ENCODE measurements at places on chromosomes 11 and 22.
A peak's percentile ranks its signal among the peaks of the same experiment; 100 is the strongest.

GRCh38 chr11:57514538-57515331 is 767 bp downstream of the SLC43A1 start:
- no peak for DNase-seq
- no peak overlapping the region for H3K27ac ChIP-seq
- H3K27me3 ChIP-seq: no peaks in the 10 kb centered on the region
- no peaks in the 10 kb centered on the region for H3K36me3 ChIP-seq
- H3K4me1 ChIP-seq: peaks cover 9% of the 10 kb centered on the region

- DNase-seq: no peak
- no peak overlapping the region for H3K4me3 ChIP-seq
- no peak overlapping the region for H3K27ac ChIP-seq
- no peaks in the 10 kb centered on the region for H3K36me3 ChIP-seq
- H3K4me1 ChIP-seq: peaks cover 8% of the 10 kb centered on the region
Measured at GRCh38 chr11:69386594-69387408, 92.8 kb downstream of the MYEOV start.

GRCh38 chr11:75891947-75892739 is 77.1 kb downstream of the UVRAG start:
- H3K36me3 ChIP-seq: peaks cover 17% of the 10 kb centered on the region
- H3K27ac ChIP-seq: no peak overlapping the region
- no peak for DNase-seq
- peaks cover 5% of the 10 kb centered on the region for H3K4me1 ChIP-seq
- H3K4me3 ChIP-seq: no peak overlapping the region
- no peaks in the 10 kb centered on the region for H3K27me3 ChIP-seq

GRCh38 chr11:126082251-126083109 is 19.8 kb upstream of the CDON start:
- peaks cover 2% of the 10 kb centered on the region for H3K27me3 ChIP-seq
- no peaks in the 10 kb centered on the region for H3K36me3 ChIP-seq
- no peak for DNase-seq
- no peaks in the 10 kb centered on the region for H3K4me1 ChIP-seq

- H3K4me1 ChIP-seq: peaks cover 4% of the 10 kb centered on the region
- H3K27me3 ChIP-seq: no peaks in the 10 kb centered on the region
- H3K27ac ChIP-seq: no peak overlapping the region
- no peak for DNase-seq
- H3K4me3 ChIP-seq: no peak overlapping the region
Measured at GRCh38 chr11:3088806-3089205, 31.6 kb upstream of the CARS1 start.

DNA sequence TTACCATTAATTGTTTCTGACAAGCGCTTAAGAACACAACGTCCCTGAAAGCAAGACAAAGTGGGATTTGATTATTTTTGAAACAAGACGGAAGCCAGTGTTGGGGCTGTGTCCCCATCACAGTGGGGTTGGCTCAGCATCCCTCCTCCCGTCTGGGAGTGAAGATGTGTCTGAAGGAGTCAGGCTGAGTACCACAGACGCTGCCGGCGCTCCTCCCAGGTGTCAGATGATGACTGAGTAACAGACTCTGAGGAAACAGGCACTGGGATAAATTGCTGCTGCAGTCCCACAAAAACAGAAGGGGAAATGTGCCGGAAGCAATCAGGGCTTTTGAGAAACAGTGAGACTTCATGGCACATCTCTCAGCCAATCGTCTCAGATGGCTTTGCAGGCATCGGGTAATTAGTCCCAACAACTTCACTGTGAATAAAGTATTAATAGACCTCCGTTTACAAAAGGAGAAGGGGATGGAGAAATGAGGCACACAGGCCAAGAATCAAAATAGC is 266.7 kb downstream of the OPCML start:
- no peak overlapping the region for H3K27ac ChIP-seq
- no peak overlapping the region for H3K4me3 ChIP-seq
- DNase-seq: no peak

DNA sequence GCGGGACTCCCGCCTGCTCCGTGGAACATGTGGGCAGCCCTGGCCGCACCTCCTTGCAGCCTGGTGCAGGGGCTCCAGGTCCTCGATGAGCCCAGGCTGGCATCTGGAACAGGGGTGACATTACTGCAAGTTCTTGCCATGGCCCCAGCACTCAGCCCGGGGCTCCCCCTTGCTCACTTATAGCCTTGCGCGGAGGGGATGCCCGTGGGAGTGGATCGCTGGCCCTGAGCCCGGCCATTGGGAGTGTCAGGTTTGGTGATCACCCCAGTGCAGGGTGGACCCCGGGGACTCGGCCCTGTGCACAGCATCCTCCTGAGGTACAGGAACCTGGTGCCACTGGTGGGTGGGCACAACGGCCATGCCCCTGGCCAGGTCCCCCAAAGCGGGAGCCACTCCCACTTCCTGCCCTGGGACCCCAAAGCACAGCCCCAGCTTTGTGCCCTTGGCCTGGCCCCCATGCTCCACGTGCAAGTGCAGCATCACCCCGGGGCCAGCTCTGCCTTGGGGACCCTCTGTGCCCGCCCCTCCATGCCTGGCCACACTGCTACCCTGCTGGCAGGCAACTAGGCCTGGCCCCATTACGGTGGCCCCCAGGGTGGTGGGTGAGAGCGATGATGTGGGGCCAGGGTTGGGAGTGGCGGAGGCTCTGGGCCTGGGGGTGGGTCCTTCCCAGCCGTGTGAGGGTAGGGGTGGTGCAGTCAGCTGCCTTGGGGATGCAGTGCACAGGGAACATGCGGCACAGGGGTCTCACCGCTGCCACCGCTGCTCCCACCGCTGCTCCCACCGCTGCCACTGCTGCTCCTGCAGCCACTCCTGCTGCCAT is 439.8 kb downstream of the TBC1D22A start:
- no peaks in the 10 kb centered on the region for H3K4me1 ChIP-seq
- no peak overlapping the region for H3K4me3 ChIP-seq
- no peak overlapping the region for H3K27ac ChIP-seq
- H3K27me3 ChIP-seq: no peaks in the 10 kb centered on the region

DNA sequence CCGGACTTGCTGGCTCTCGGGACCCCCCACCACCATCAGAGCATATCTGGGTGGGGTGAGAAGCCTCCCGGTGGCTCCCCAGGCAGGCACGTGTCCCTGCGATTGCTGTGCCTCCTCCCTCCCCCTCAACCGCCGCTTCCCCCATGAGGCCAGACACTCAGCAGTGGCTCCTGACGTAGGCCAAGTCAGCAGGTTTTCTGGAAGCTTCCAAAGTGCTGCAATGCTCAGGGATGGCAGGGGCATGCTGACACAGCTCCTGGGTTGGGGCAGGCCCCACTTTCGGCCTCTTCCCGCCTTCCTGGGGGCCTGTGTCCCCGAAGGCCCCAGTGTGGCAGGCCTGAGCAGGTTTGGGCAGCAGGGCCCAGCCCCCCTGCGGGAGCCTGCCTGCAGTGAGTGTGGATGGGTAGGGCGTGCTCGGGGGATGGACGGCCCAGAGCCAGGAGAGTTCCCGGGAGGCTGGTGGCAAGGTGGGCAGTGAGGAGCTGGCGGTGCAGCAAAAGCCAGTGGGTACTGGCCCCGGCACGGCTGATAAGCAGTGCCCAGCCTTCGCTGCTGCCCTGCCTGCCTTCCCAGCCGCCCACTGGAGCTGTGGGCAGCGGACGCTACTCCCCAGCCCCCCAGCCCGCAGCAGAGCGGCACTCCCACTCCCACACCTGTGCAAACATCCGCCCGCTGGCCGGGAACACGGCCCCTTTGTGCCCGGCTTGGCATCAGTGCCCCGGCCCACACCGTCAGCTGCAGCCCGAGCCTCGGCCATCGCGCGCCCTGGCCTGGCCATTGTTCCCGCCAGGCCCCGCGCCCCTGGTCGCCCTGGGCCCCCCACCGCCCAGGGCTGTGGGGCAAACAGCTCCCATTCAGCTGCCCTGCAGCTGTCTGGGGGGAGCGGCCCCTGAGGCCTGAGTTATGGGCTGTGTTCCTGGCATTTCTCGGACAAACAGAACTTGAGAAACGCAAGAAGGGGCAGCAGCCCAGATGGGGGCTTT is 125.0 kb downstream of the KCNQ1OT1 start:
- peaks cover 39% of the 10 kb centered on the region for H3K4me1 ChIP-seq
- DNase-seq: no peak
- peak overlapping the region; percentile 76 for H3K27ac ChIP-seq
- H3K27me3 ChIP-seq: no peaks in the 10 kb centered on the region

DNA sequence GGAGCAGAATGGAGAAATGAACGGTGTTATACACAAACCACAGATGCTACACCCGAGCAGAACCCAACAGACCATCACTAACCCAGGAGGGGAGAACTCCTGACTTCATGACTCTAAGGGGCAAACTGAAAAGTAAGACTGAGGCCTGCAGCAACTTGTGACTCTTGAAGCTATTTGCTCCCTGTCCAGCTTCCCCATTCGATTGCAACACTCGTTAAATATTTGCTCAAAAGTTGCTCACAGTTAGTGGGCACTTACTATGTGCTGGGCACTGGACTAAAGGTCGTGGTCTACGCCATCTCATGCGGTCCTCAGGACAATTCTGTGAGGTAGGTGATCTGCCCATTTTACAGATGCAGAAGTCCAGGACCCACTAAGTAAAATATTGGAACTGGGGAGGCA is 9.5 kb upstream of the ADA2 start:
- no peak overlapping the region for H3K27ac ChIP-seq
- H3K27me3 ChIP-seq: no peaks in the 10 kb centered on the region
- no peaks in the 10 kb centered on the region for H3K4me1 ChIP-seq
- no peaks in the 10 kb centered on the region for H3K36me3 ChIP-seq
- H3K4me3 ChIP-seq: no peak overlapping the region

GRCh38 chr11:41659985-41660384 is 200.5 kb upstream of the LRRC4C start:
- DNase-seq: no peak
- H3K27ac ChIP-seq: no peak overlapping the region
- H3K4me1 ChIP-seq: no peaks in the 10 kb centered on the region
- H3K27me3 ChIP-seq: no peaks in the 10 kb centered on the region

DNA sequence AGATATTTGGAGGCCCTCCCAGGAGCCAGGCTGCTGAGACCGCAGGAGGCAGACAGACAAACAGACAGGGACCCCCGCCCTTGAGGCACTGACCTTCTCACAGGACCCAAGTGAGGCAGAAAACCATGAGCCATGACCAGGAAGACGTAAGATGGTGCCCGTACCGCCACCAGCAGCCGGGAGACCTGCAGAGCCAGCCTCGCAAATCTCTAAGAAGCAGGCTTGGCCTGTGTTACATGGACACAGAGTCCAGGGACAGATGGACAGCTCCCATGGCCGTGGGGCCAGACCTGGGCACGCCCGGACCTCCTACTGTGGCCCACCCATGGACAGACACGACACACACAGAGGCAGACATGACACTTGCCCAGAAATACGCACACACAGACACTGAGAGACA is 30.7 kb upstream of the TOLLIP start:
- no peaks in the 10 kb centered on the region for H3K36me3 ChIP-seq
- peaks cover 11% of the 10 kb centered on the region for H3K27me3 ChIP-seq
- DNase-seq: no peak
- peaks cover 10% of the 10 kb centered on the region for H3K4me1 ChIP-seq
- H3K27ac ChIP-seq: no peak overlapping the region
- H3K4me3 ChIP-seq: no peak overlapping the region

DNA sequence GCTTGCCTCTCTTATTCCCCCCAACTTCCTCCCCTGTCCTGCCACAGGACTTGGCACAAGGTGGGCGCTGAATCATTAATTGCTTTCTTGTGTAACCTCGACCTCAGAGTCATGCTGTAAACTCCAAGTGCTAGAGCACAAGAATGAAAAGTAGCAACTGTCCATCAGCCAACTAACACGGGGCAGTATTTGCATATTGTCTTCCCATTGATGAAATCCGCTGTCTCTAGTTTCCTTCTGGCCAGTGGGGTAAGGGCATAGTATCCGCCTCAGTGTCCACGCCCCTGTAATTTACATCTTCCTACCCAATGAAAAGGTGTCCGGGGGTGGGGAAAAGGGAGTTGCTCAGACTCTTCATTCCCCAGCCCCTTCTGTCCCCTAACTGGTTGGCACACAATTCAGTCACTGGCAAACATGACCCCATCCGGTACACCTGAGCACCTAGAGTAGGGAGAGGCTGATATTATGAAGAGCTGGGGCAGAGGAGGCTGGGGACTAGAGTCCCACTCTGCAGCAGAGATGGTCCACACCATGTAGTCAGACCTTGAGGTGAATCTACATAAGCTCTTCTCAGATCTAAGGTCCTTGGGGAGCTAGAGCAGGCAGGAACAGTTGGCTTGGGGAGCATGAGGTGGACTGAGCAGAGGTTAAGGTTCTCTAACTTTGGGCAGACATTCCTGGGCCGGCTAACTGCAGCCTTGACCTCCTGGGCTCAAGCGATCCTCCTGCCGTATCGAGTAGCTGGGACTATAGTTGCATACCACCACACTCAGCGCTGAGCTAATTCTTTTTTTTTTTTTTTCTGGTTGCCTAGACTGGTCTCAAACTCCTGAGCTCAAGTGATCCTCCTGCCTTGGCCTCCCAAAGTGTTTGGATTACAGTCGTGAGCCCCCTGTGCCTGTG is 6.8 kb upstream of the GGA1 start:
- H3K36me3 ChIP-seq: no peaks in the 10 kb centered on the region
- no peak overlapping the region for H3K4me3 ChIP-seq
- peak; percentile 87 for DNase-seq
- H3K27ac ChIP-seq: peak overlapping the region; percentile 59

DNA sequence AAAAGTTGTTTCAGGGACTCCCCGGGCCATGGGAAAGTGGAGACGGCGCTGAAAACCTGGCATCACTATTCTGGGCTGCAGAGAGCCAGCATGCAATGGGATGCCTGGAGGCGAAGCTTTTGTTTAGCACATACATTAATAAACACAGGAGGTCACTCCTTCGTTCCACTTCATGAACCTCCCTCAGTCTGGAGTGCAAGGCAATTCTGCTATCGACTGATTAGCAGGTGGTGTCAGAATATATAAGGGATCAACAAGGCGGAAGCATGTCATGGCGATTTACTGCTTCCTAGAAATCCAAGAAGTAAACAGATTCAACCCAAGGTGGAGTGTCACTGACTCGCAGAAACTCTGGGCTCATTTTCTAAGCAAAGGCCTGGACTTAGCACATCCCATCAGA is 45.4 kb upstream of the MN1 start:
- no peak overlapping the region for H3K4me3 ChIP-seq
- no peaks in the 10 kb centered on the region for H3K27me3 ChIP-seq
- no peak for DNase-seq
- H3K36me3 ChIP-seq: peaks cover 26% of the 10 kb centered on the region

GRCh38 chr22:37239336-37240239 is 4.5 kb downstream of the RAC2 start:
- peaks cover 12% of the 10 kb centered on the region for H3K4me1 ChIP-seq
- no peak for DNase-seq
- H3K36me3 ChIP-seq: no peaks in the 10 kb centered on the region
- no peak overlapping the region for H3K27ac ChIP-seq
- no peaks in the 10 kb centered on the region for H3K27me3 ChIP-seq

GRCh38 chr11:125935056-125935455 is 10.8 kb upstream of the VSIG10L2 start:
- H3K4me3 ChIP-seq: no peak overlapping the region
- H3K27ac ChIP-seq: no peak overlapping the region
- no peaks in the 10 kb centered on the region for H3K4me1 ChIP-seq
- DNase-seq: no peak
- H3K36me3 ChIP-seq: no peaks in the 10 kb centered on the region

GRCh38 chr11:126317432-126317755 is 13.5 kb downstream of the DCPS start:
- H3K4me3 ChIP-seq: no peak overlapping the region
- peak overlapping the region; percentile 66 for H3K27ac ChIP-seq
- peaks cover 16% of the 10 kb centered on the region for H3K4me1 ChIP-seq
- no peaks in the 10 kb centered on the region for H3K27me3 ChIP-seq
- H3K36me3 ChIP-seq: peaks cover 6% of the 10 kb centered on the region

GRCh38 chr11:128809128-128809527 is 58.0 kb downstream of the KCNJ1 start:
- no peak overlapping the region for H3K27ac ChIP-seq
- no peak for DNase-seq
- peaks cover 6% of the 10 kb centered on the region for H3K27me3 ChIP-seq
- H3K4me3 ChIP-seq: no peak overlapping the region
